Gastrocnemius medialis (tissue), 4 donors: ENCODE measurements at places on chromosomes 16 and 17.

DNA sequence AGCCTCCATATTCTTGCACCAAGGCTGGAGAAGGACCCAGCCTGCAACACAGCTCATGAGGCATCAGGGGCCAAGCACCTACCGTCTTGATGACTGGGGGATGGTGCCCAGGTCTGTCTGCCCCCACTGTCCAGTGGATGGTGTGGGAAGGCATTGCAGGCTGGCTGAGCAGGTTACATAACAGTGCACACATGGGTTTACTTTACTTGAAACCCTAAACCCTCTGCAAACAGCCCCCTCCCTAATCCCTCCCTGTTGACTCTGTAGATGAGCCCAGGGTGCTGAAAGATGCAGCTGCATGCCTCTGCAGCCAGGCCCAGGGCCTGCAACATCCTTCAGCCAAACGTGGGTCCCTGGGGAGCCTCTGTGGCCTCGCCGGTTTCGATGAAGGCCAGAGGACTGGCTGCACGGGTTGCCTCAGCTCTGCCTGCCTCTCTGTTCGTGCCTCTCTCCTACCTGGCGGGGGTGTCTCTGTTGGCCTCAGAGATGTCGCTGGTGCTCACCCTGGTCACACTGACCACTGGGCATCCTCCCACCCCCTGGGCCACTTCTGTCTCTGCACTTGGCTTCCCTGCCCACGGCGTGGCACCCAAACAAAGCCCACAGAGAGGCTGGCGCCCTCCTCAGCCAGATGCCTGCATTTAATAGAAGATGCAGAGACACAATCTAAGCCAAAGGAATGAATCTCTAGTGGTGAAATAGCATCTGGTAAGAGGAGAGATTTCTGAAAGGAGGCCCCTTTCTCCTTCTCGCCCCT lies 95.1 kb downstream of the METRNL start:
- peak; percentile 14 for DNase-seq

- DNase-seq: no peak
Observed at GRCh38 chr17:16001226-16001897, 1.7 kb downstream of the TTC19 start.

DNA sequence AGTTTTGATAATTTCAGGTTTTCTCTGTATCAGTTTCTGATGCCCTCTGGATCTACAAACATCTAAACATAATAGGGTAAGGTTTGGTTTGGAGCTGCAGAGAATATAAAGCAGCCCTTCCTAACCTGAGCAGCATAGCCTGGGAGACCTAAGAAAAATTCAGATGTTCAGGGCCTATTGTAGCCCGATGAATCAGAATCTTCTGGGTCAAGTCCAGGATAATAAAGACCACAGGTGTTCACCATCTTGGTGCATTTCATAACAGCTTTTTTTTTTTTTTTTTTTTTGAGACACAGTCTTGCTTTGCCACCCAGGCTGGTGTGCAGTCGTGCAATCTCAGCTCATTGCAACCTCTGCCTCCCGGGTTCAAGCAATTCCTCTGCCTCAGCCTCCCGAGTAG lies 19.7 kb upstream of the ARHGAP17 start:
- no peak for DNase-seq

DNA sequence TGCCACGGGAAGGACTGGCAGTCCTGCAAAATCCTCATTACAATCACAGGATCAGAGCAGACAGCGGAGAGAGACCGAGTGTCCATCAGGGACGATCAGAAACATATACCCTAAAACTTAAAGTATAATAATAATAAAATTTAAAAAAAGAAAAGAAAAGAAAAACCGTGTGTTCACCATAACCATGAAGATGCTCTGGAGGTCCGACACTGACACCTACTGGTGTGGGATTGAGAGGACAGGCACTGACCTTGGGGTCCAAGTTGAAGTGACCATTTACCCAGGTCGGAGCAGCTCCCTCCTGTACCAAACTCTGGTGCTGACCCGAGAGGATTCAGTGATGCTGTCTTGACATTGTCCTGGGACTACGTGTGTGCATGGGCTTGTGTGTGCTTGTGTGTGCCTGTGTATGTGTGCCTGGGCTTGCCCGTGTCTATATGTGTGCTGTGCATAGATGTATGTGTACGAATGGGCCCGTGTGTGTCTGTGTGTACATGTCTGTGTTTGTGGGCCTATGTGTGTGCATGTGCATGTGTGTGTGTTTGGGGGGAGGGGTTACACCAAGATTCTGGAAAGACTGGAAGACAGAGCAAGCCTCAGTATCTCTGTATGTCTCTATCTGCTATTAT lies 10.0 kb upstream of the CD300LD start:
- no peak for DNase-seq

GRCh38 chr16:5031601-5032000 lies 2.1 kb downstream of the NAGPA start:
- DNase-seq: no peak

- peak; percentile 25 for DNase-seq
Observed at GRCh38 chr17:55348749-55349354, 72.8 kb downstream of the MMD start.

- no peak for DNase-seq
Observed at GRCh38 chr16:57666353-57667047, 1.6 kb upstream of the ADGRG3 start.

DNA sequence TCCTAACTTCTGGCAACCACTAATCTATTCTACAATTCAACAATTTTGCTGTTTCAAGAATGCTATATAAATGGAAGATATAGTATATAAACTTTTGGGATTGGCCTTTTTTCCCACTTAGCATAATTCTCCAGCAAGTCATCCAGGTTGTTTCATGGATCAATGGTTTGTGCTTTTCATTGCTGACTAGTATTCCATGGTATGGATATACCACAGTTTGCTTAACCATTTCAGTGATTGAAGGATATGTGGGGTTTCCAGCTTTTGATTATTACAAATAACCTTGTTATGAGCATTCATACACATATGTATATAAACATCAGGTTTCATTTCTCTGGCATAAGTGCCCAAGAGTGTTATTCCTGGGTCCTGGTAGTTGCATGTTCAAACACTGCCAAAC lies 2.1 kb upstream of the FAM83G start:
- DNase-seq: no peak

- peak; percentile 5 for DNase-seq
Observed at GRCh38 chr17:44926821-44927525, 11.7 kb upstream of the GFAP start.

- DNase-seq: no peak
Observed at GRCh38 chr16:23254338-23254737, 47.8 kb upstream of the SCNN1B start.

- no peak for DNase-seq
Observed at GRCh38 chr17:81482673-81483072, 29.9 kb downstream of the ACTG1 start.

GRCh38 chr16:54268340-54268739 lies 18.2 kb downstream of the IRX3 start:
- DNase-seq: no peak

DNA sequence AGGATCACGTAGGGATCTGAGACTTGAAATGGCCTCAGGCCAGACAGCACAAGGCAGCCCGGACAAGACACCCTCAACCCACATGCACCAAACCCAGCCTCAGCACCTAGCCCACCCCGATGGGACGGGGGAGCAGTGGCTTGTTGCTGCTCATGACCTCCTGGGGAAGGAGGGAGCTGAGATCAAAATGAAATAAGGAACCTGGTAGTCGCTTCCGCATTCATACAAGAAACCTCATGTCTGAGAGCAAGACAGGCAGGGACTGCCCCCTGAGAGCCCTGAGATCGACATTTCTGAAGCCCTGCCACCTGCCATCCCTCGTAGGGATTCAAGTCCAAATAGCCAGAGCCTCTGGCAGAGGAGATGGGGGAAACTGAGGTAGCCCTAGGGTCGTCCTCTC lies 5.7 kb upstream of the CEP131 start:
- no peak for DNase-seq

DNA sequence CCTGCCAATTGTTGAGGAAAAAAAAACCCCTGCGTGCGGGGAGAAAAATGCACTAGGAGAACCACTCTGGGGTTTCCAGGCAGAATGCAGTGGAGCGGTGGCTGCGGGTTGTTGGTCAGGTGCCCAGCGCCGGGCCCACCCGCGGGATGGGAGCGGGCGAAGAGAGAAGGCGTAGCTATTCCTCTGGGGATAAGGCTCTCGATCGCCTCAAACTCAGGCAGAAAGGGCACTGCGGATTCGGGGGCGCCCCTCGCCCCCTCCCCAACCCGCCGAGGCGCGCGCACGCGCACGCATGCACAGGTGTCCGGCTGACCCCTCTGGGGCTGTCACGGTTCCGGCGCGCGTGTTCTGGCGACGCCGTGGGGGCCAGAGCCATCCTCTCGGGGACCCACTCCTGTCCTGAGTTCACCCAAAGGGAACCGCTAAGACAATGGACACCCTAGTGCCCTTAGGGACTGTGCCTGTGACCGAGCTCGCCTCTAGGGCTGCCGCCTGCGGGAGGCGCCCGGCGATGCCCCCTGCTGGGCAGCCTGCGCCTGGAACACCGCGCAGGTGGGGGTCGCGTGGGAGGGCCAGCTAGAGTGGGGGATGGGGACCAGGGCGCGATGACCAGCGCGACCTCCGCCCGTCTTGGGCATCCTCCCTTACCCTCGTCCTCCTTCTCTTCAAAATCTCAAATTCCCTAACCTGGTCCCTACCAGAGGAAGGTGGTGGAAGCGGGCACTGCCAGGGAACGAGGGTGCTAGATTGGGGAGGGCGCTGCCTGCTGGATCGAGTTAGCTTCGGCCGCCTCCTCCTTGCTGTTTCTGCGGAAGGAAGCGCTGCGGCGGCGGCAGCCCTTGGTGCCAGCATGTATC lies 14.4 kb upstream of the CBX8 start:
- DNase-seq: no peak

GRCh38 chr16:18983565-18984434 lies at the start of gene TMC7:
Gene TMC7 (plus strand): TSS chr16:18983934. CDS start chr16:18984064, 130 bp downstream.
- peak; percentile 44 for DNase-seq

DNA sequence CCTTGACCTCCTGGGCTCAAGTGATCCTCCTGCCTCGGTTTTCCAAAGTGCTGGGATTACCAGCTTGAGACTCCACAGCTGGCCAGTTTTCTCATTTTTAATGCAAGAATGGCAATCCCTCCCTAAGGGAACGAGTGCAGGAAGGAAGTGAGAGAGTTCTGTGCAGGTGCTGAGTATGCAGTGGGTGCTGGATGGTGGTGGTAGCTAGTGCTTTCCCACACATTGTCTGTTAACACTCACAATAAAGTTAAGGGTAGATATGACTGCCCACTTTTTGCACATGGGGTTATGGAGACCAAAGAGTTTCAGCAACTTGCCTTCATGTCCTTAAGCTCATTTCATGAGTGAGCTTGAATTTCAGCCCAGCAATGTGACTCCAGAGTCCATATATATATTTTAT lies 18.5 kb downstream of the RGS9 start:
- no peak for DNase-seq

GRCh38 chr17:64496348-64496785 lies 487 bp downstream of the POLG2 start:
- no peak for DNase-seq

GRCh38 chr17:64133546-64134215 lies 3.7 kb upstream of the ERN1 start:
- no peak for DNase-seq

GRCh38 chr16:52254746-52255145 lies 292.2 kb downstream of the TOX3 start:
- no peak for DNase-seq

- DNase-seq: no peak
Observed at GRCh38 chr17:53635444-53635843, 187.3 kb upstream of the KIF2B start.

- DNase-seq: no peak
Observed at GRCh38 chr17:80995131-80995530, 3.5 kb downstream of the CHMP6 start.

DNA sequence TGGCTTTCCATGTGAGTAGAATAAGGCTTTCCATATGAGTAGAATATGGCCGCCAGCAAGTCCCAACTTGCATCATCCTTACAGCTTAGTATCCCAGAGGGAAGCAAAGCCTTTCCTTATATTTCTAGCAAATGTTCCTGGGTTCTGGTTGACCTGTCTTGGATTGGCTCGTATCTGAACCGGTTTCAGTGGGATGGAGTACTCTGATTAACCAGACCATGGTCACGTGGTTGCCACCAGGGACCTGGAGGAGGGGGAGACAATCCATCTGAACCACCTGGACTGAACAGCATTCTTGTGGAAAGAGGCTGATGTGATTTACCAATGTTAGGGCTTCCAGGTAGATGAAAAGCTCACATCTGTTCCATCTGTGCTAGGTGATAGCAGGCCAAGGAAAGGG lies 89.0 kb downstream of the SHISA6 start:
- DNase-seq: no peak

- no peak for DNase-seq
Observed at GRCh38 chr17:19958023-19958422, 19.6 kb downstream of the AKAP10 start.

- no peak for DNase-seq
Observed at GRCh38 chr17:5786510-5786875, 202.2 kb upstream of the NLRP1 start.

DNA sequence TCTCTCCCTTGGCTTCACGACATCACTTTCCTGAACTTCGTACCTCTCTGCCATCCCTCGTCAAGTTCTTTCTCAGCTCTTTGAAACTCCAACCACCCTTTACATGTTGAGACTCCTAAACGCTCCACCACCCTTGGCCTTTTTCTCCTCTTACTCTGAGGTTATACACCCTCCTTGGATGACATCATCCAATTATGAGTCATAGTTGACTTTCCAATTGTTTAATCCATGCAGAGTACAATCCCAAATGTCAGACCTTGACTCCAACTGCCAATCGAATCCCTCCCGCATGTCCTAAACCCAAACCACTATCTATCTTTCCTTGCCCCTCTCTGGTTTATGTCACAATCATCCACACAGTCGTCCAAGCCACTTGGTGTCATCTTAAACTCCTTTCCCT lies 18.4 kb upstream of the C16orf82 start:
- DNase-seq: no peak

DNA sequence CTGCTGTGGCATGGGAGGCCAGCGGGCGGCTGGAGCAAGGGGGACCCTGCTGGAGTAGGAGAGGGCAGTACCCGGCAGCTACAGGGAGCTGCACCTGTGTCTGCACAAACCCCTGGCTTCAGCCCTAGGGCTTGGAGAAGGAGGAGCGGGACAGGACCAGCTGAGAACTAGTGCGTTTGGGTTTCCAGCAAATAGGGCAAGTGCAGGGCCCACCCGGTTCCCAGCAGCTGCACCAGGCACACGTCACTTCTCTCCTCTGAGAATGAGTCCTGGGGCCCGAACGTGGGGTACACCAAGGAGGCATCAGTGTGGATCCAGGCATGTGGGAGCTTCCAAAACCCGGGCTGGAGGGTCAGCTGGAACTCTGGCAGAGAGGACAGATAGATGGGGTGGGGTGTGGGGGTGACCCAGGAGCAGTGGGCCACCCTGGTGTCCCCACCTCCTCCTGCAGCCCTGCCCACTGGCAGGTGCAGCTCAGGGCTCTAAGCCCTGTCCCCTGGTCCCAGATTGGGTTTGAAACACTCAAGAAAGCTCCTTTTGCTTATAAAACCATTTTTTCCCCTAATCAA lies 5.6 kb downstream of the C16orf89 start:
- DNase-seq: no peak

GRCh38 chr16:2790631-2791030 lies 3.3 kb upstream of the PRSS33 start:
- no peak for DNase-seq
